ENCODE measurements at places on chromosomes 4 and X.
A peak's percentile ranks its signal among the peaks of the same experiment; 100 is the strongest.

DNA sequence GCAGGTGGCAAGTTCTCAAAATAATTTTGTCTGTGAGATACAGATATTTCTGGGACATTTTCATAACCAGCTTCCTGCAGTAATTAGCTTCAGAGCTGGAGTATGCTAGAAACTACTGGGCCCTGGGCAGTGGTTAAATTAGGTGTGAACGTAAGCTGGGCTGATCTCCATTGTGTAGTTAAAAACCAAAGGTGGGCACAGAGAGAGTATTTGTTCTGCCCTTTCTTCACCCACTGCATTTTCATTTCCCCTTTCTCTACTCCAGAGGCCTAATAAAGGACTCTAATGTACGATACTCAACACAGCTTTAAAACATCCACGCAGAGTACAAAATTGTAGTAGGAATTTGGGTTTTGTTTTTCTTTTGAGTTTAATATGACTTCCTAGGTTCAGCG is 252.7 kb downstream of the SPRY1 start:
- no peak for DNase-seq

DNA sequence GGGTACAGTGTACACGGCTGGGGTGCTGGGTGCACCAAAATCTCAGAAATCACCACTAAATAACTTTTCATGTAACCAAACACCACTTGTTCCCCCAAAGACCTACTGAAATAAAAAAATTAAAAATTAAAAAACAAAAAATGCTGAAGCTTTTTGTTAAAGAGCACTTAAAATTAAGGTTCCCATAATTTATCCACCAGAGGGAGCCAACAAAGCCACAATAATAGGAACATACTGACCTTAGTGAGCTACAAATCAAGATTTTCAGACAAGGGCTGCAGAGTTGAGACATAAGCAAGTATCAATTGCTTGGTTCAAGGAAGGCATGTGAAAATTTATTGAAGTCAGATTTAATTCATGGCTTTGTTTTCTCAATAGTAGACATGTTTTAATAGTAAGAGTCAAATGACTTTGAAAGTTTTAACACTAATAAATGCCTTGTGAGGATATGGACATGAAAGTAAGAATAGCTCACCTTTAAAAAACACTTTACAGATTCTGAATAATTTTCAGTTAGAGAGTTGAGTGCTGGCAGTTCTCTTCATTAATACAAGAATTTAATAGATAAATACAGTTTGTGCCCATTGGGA is 43.0 kb upstream of the SCOC start:
- no peak for DNase-seq

- peak; percentile 15 for DNase-seq
Measured at GRCh38 chrX:48802089-48802904, 430 bp downstream of the HDAC6 start.

GRCh38 chrX:123263747-123264146 is 79.7 kb downstream of the GRIA3 start:
- DNase-seq = no peak

- DNase-seq = no peak
Measured at GRCh38 chr4:1458581-1458980, 52.3 kb upstream of the NKX1-1 start.

DNA sequence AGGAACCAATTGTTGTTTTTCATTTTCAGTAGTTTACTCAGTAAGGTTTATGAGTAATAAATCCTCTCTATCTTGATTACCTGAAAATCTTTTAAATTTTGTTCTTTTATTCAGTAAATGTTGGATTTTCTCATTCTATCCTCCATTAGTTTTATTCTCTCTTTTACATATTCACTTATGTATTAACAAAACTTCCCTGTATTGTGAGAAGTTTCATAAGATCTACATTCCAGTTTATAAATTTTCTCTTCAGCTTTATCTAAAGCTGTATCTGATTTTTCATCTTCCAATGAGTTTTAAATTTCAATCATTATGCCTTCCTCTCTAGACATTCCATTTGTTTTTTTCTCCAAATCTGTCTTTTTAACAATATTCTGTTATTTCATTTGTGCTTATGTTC is 310.2 kb downstream of the UNC5C start:
- no peak for DNase-seq

DNA sequence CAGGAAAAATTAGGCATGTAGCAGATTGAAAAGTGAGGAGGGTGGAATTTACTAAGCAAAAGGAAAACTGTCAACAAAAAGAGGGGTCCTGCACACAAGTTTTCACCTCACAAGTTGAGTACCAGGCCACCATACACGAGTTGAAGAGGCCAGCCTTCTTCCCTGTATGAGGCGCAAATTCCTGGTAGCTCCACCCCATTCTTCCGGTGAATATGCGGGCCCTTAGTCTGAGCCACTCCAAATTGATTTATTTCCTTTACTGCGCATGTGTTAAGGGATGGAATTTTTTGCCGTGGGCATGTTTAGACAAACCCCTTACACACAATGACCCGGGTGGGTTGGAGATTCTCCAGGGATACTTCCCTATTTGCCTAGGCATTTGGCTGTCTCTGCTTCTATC is 942.1 kb upstream of the GRIA3 start:
- no peak for DNase-seq

DNA sequence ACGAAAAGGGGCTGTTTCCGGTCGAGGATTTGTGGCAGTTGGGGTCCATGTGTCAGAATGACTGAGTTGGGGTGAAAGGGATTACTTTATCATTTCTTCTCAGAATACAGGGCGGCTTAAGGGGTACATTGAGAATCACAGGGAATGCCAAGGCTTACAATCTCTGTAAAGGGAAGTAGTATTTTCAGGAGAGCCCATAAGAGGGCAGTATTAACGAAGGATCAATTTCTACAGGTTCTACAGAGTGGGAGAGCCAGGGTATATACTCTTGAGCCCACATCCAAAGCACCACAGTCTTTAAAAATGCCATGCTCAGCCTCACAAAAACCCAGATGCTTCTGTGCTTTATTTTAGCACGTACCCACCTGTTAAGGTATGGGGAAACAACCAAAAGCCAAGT is 67.7 kb upstream of the ZXDA start:
- DNase-seq = no peak

DNA sequence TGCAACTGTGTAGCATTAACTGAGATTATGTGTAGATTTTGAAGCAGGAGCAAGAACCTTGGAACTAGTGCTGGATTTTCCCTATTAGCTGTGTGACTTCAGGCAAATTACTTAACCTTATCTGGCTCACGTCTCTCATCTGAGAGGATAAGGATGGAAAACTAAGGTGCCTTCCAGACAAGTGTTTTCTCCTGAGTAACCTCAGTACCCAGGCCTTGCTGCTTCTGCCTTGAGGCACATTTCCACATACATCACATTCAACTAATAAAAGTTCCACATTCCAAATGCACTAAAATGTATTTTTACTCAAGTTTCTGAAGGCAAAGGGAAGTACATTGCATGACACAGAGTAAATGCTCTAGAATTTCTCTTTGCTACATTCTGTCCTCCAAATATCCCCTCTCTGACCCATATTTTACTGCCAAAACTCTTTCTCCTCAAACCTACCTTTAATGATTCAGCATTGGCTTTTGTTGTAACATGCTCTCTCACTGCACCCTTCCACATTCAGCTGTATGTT is 195.4 kb upstream of the ADGRL3 start:
- no peak for DNase-seq

DNA sequence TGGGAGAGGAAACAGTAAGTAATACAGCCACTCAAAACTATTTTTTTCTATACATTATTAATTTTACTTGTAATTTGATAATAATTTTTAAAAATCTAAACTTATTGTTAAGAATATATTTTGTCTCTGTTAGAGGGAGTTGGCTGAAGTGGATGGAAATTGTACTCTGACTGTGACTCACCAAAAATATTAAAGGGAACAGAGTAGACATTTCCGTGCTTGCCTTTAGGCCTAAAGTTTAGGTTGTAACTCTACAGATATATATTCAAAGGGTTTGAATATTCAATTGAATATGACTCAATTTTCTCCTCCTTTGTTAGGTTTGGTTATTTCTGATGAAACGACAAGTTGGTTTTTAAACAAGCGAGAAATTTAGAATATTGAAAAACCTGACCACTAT is 128.3 kb upstream of the PITX2 start:
- no peak for DNase-seq

GRCh38 chrX:41556958-41557357 is 109.8 kb downstream of the NYX start:
- peak; percentile 2 for DNase-seq

GRCh38 chrX:97057349-97057909 is 173.7 kb downstream of the RPA4 start:
- DNase-seq = no peak

DNA sequence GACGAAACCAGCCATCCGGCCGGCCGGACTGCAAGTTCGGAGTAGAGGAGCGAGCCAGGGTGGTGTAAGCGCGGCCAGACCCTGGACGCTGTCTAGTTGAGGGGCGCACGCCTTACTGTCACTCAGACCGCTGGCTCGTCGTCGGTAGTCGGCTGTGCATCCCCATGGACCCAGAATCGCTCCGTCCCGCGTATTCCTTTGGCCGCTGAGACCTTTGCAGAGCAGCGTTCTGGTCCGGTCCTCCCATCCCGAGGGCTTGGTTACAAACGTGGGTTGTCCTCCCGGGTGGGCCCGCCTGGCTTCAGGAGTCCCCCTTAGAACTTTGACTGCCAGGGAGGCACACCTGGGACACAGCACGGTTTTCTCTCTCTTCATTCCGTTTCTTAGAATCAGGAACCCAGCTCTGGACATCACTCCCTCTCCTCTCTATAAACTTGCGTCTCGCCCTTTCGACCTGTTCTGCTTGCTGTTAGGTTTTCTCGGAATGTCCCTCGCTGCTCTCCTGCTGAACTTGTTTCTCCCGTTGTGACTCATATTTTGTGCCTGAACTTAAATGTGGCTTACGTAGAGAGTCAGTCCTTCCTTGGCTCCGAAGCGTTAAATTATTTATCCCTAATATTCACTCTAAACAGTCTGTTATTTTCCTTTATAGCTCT is 672 bp downstream of the PGM2 start:
- no peak for DNase-seq

DNA sequence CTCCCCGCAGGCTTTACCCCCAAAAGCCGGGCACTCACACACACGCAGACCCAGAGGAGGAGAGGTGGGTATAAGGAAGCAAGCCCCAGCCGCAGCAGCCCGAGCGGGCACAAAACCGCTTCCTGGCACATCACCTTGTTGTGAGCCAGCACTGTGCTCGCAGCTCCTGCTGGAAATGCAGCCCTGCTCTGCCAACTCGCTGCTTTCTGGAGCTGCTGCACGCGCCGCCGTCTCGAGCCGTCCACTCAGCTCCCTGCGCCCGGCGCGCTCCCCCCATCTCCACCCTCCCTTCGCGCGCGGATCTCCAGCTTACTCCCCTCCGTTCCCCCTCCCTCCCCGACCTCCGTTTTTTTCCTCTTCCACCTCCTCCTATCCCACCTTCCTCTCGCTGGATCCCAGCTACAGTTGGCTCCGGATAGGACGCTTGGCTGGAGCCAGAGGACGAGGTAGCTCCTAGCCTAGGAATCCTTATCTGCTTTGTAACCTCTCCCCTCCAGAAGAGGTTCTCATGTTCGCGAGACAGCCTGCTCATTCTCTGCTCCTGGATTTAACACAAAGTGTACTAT is at the start of gene SPOCK3:
SPOCK3 (minus strand) TSS at position 179 of the 566 bp plus-strand sequence.
- DNase-seq = no peak

DNA sequence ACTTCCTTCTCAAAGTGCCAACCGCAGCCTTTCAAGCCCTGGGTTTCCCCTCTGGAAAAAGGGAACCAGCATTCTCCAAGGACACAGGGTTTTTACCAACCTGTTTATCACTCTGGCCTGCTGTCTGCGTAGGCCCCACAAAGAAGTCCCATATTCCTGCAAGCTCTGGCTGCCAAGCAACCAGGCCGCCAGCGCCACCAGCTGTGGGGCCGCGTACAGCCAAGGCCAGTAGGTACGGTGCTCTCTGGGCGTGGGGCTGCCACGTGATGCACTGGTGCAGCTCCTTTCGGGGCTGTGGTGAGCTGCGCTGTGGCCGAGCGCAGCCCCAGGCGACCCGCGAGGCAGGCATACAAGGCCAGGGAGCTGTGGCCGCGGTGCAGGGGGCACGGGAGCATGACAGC is 22.1 kb downstream of the LUZP4 start:
- no peak for DNase-seq

GRCh38 chr4:78119698-78120097 is 62.6 kb downstream of the FRAS1 start:
- no peak for DNase-seq

DNA sequence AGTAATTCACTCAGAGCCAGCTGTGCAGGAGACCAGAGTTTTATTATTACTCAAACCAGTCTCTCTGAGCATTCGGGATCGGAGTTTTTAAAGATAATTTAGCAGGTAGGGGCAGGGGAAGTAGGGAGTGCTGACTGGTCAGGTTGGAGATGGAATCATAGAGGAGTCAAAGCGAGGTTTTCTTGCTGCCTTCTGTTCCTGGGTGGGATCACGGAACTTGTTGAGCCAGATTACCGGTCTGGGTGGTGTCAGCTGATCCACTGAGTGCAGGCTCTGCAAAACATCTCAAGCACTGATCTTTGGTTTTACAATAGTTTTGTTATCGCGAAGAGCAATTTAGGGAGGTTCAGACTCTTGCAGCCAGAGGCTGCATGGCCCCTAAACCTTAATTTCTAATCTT is 63.6 kb downstream of the TRIM2 start:
- no peak for DNase-seq

GRCh38 chr4:22496165-22496813 is 19.6 kb downstream of the ADGRA3 start:
- no peak for DNase-seq

DNA sequence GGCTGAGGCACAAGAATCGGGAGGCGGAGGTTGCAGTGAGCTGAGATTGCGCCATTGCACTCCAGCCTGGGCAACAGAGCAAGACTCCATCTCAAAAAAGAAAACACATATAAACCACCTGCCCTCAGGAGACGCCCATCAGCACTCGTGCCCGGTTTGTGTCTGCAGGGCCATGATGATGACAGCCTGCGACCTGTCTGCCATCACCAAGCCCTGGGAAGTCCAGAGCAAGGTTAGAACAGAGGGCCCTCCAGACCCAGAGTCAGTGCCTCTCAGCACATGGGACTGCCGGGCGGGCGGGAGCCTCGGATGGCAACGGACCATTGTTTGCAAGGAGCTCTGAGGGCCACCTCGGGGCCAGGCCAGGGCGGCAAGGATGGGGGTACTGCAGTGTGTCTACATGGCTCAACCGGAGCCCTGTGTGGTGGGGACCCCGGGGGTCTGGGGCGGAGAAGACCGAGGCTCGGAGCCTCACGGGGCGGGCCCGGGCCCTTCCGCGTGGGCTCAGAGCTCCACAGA is 9.3 kb downstream of the ATP5ME start:
- no peak for DNase-seq

DNA sequence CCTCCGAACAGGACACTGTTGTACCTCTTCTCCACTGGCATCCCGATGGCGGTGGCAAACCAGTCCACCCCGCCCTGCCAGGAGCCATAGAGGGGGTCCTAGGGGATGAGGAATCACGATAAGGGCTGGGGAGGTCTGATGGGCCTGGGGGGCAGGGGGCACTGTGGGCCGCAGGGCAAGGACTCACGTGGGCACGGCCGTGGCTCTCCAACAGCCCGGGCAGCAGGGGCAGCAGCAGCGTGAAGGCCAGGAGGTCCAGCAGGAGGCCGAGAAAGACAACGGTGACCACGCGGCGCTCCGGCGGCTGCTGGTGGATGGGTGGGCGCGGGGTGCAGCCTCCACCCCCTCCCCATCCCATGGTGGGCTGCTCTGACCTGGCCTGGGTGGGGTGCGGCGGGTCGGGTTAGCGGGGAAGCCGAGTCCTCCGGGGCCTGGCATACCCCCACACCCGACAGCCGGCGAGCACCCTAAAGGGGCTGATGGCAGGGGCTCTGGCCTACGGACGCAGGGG is 29.6 kb downstream of the NOP14 start:
- DNase-seq = no peak

GRCh38 chr4:3200423-3201090 is 48.4 kb upstream of the MSANTD1 start:
- no peak for DNase-seq

- DNase-seq = no peak
Measured at GRCh38 chr4:72791054-72791453, 222.0 kb upstream of the ADAMTS3 start.

Data from KG1 (cell line).